ENCODE measurements at places on chromosomes 11 and 22. TPM values are rescaled to one million over a fixed set of nuclear protein-coding genes. Genes with fewer than 3 reads are reported as not detected.

The SLC29A2 gene
- 11.0 TPM for polyA plus RNA-seq

DNA sequence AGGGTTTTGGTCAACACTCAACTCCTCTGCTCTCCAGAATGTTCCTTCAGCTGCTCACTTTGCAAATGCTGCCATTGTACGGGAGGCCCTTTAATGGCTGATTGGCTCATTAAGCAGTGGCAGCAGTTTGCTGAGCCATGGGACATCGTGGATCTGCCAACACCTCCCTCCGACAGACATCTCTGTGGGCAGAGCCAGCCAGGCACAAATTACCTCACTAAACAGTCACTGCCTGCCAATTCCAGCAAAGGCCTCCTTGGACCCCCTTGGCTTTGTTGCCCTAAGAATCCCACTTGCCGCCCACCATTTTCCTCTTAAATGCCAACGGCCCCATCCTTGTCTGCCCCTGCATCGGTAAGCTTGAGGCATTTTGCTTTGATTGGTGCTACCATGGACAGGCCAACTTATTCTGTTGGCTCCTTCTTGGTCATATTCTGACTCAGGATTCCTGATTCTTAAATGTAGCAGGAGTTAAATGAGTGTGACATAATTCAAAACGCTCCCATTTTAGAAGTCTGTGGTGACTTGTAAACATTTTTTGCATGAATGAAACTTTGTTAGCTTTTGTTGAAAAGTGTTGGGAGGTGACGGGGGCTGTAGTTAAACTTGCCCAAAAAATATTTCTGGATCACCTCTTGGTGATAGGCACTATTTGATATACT lies 57.5 kb upstream of the LMO2 start:
- DNase-seq = no peak

DNA sequence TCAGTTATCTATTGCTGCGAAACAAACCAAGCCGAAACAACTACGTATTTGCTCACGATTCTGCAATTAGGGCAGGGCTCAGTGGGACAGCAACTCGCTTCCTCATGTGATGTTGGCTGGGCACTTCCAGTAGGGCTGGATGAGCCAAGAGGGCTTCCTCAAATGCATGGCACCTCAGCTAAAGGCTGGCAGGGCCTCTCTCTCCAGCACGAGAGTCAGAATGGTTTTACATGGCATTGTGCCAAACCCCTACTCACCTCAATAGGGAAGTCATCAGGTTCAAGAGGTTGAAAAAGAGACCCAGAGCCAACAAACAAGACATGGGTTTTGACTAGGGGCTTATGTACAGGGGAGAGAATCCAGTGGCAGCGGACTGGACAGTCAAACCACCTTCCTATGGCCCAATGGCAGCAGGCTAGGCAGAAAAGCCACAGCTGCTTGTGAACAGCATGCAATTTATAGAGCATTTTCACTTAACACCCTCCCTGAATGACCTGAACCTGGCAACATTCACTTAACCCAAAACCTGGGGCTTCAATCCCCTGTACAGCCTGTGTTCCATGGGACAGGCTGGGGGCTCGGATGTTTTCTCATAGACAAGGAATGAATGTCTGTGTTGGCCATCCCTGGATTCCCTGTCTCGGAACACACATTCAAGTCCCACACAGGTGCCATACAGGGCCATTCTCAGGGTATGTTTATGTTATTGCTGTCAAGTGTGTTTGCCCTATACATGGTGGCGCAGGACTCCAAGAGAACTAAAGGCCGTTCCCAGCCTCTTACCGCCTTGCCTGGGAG lies 154.2 kb upstream of the NAV2 start:
- no peak for DNase-seq

GRCh38 chr22:24466716-24467328 lies 28.3 kb upstream of the UPB1 start:
- no peak for DNase-seq

DNA sequence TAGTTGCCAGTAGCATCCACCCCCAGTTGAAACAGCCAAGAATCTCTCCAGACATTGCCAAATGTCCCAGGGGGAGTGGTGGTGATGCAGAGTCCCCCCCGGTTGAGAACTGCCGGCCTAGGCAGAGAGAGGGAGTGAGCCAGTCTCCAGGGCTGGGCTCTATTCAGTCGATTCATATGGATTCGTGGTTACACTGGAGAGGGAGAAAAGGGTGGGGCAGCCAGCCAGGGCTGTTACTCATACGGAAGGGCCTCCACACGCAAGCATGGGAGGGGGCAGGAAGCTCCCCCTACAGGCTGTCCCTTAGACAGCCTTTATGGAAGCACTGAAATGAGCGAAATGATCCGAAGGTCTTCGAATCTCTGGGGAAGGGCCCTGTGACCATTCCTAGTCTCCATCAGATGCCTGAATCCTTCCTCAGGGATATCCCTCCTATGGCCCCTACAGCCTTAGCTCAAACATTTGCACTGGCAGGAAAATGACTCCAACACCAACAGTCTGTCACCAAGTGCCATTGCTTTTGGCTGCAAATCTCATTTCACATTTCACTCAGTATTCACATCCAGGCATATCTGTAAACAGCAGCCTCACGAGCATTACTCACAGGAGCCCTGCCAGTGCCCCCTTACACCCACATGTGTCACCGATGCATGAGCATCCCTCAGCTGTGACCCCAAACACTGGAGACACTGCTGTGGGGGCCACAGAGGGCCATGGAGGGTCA lies 18.4 kb upstream of the TLCD5 start:
- DNase-seq = no peak

- DNase-seq = no peak
Observed at GRCh38 chr11:65278356-65278755, 16.6 kb downstream of the POLA2 start.

- no peak for DNase-seq
Observed at GRCh38 chr22:50107529-50107928, 17.7 kb downstream of the MOV10L1 start.

All from spinal cord (tissue), 10 donors.